ENCODE measurements at places on chromosomes 1 and 21.

GRCh38 chr1:179197690-179198297, 31.7 kb downstream of the ABL2 start:
- DNase-seq, result no peak

- no peak for DNase-seq
Observed at GRCh38 chr1:143611159-143611558, 360.6 kb downstream of the FAM72C start.

GRCh38 chr1:69475021-69475420, 92.7 kb upstream of the LRRC7 start:
- no peak for DNase-seq

DNA sequence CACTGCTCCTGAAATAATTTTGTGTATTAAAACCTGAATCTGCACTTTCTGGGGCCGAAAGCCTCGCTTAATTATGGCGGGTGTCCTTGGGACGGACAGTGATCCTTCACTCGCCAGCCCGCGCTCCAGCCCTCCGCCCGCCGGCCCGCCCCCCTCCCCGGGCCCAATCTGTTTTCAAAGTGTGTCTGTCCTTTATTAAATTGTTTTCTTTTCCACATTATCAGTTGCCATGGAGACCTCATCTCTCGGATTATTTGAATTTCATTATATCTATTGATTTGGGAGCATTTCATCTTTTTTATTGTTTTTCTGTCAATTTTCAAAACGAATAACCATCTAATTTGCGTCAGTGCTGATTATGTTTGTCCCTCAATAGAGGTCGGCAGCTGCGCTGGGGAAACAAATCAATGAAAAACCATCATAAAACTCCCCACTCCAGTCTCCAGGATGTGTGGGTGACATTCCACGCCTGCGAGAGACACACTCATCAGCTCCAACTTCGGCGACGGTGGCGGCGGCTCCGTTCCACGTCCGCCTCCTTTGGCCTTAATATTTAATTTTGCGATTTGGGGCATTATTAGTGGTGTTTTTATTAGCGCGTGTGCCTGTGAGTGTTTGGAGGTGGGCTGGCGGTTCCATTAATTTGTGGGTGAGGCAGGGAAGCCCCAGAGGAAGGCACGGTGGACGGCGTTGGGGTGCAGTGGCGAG, 123.9 kb downstream of the CASZ1 start:
- DNase-seq, result no peak

- DNase-seq, result no peak
Observed at GRCh38 chr1:38834221-38834782, 25.3 kb downstream of the RRAGC start.

- no peak for DNase-seq
Observed at GRCh38 chr1:218698141-218698540, 353.0 kb downstream of the TGFB2 start.

DNA sequence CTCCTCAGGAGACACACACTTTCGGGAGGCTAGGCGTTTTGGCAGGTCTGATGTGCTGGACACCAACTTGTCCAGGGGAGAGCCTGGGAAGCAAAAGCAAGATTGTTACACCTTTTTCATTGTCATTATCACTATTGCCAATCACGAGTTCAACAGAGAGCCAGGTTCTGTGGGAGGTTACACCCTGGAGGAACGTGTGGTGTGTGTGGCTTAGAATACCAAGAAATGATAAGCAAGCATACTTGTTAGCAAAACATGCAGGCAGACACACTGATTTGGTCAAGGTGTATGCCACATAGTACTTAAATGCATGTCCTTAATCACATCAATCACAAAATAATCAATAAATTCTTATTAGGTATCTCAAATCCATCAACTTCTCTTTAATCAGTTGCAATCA, 16.1 kb downstream of the HMGCS2 start:
- no peak for DNase-seq

- DNase-seq, result peak; percentile 69
Observed at GRCh38 chr1:231929311-231929710, 302.7 kb downstream of the DISC1 start.

- DNase-seq, result no peak
Observed at GRCh38 chr1:19066874-19067181, 110.4 kb upstream of the IFFO2 start.

DNA sequence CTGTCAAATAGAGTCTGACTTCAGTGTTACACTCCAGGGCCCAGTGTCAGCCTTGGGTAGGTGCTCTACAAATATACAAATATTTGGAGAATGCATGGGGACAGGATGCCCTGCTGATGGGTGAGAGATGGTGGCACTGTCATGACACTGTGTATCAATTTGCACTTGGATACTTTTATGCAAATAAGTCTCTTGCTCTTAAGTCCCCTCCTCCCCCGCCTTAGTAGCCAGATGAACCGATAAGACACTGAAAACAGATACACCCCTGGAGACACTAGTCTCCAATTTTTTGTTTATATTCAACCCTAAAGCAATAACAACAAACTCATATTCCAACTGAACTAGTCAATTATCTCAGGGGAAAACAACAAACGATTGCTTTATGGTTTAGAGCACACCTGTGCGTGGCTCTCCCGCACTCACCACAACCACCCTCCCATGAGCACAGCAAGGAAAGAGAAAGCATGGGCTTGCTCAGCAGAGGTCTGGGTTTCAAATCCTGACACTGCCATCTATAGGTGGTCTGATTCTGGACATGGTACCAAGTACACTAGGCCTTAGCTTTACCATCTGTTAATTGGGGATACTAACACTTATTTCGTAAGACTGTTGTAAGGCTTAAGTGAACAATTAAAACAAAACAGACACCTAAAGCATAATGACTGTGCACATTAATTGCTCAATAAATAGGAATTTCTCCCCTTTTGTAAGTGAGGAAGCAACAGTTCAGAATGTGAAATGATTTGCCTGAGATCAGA, 50.3 kb downstream of the HIVEP3 start:
- DNase-seq, result no peak

GRCh38 chr1:198716051-198716450, 77.2 kb downstream of the PTPRC start:
- no peak for DNase-seq

DNA sequence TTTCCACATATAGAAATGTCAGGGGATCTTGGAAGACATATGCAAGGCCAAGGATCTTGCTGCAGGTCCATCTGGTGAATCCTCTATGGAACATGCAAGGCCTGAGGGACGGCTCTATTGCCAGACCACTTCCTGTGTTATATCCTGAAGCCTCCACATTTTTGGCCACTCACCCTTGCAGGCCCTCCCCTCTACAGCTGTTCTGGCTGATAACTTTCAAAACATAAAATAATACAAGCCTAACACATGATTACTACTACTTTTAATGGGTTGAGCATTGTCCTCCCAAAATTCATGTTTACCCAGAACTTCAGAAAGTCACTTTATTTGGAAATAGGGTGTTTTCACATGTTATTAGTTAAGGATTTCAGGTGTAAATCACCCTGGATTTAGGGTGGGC, 18.5 kb upstream of the LYPLAL1 start:
- no peak for DNase-seq

DNA sequence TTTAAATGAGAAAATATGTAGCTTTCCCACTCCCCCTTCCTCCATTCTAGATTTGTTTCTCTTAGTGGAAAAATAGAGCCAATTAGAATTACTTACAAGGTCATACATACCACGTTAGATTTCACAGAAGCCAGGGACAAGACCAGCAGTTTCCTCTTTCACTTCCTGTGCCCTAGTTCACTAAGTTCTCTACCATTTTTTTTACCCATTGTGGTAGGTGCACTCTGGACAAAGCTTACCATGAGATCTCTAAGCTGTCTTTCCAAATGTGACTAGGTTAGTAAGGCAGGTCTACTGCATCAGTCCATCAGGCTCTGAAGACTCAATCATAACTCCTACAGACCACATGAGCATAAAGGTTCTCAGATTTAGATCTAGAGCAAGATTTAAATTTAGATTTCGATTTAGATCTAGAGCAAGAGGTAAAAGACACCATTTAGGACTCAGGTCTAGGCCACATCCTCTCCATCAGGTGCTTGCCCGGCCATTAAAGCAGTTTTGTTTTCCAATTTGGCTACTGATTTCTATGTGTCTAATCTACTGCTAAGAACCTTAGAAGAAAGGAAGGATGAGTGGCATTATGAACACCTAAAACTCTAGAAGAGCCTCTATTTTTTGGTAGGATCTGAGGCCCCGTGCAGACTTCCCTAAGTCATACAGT, 235.3 kb downstream of the FAF1 start:
- peak; percentile 30 for DNase-seq

DNA sequence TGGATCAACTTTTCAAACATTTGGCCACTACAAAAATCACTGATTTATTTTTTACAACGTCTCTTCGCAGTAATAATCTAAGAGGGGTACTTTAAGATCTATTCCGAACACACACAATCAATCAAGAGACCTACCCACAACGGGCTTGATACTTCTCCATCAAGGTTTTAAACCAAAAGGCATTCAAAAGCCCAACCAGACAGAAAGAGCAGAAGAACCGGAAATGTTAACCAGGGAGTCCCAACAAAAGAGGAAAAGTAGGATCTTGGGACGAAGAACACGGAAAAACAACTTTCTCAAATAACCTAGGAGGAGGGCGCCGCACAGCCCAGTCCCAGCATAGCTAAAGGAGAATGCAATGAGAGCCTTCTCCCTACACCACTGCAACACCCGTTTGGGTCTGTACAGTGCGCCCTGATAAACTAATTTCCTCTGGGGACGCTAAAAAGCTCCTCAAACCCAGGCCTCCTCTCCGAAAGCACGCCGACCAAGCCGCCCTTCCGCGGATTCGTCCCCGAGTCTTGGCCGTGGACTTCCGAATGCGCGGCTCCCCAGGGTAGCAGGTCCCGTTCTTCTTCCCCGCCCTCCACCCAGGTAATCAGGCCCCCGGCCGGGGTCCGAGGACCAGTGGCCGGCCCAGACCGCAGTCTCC, 623 bp downstream of the RPL22 start:
- no peak for DNase-seq

- DNase-seq, result peak; percentile 62
Observed at GRCh38 chr1:99849744-99850458, at the start of gene AGL. Gene AGL, plus strand, starts transcription at chr1:99850361. Its CDS starts 682 bp downstream, at chr1:99851043.

DNA sequence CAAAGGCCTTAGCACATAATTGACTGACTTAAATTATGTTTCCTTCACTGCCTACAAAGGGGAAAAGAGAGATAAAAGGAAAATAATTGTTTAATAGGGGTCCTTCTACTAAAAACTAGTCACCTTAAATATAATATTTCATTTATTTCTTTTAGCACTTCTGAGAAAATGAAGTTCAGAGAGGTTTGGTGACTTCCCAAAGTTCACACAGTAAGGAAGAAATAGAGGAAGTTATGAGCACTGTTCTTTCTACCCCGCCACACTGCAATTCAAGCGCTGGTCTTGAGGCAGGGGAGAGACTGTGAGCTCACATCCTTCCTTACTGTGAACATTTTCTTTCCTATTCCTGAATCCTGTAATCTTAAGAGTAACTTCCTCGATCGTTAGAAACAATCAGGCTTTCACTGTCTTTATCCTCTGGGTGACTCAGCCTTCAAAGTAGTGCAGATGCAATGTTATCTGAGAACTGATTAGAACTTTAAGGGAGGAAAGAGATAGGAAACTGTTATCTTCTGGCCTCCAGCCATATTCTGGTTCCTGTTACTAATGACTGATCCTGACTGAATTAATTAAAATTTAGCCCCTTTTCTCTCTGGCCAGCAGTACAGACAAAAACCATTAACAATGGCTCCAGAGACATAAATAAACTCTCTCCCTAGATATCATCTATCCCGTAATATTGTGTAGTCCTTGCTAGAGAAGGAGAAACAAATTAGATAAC, 6.8 kb downstream of the RGS5 start:
- peak; percentile 53 for DNase-seq

DNA sequence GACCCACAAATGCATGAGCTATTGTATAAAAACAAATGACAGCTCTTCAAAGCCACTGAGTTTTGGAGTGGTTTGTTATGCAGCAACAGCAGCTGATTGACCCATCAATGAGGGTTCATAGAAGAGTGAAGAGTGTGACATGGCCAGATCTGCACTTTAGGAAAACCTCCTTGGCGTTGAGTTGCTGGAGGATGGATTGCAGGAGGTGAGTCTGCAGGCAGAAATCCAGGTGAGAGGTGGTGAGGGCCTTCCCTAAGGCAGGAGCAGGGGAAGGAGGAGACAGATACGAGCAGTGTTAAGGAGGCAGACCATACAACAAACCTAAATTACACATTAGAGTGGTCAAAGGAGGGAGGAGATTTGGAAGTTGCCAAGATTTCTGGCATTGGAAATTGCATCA, 169.3 kb upstream of the CSF3R start:
- no peak for DNase-seq

GRCh38 chr1:217524787-217525520, 105.9 kb downstream of the GPATCH2 start:
- DNase-seq, result peak; percentile 78

GRCh38 chr1:56072310-56072709, 507.1 kb downstream of the PLPP3 start:
- no peak for DNase-seq

DNA sequence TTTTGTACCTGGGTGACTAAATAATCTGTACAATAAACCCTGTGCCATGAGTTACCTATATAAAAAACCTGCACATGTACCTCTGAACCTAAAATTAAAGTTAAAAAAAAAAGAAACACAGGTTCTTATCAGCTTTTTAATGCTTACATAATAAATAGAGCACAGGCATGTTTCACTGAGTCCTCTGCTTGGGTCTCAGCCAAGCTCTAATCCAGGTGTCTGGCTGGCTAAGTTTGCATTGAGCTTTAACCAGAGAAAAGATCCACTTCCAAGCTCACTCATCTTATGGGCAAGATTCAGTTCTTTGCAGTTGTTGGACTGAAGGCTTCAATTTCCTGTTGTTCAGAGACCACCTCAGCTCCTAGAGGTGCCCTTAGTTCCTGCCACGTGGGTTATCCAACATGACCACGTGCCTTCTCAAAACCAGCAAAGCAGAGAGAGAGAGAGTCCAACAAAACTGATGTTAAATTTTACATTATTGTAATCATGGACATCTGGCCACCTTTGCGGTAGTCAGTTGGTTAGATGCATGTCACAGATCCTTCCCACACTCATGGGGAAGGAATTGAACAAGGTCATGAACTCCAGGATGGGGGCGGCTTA, 68.2 kb upstream of the TMPRSS2 start:
- DNase-seq, result no peak

DNA sequence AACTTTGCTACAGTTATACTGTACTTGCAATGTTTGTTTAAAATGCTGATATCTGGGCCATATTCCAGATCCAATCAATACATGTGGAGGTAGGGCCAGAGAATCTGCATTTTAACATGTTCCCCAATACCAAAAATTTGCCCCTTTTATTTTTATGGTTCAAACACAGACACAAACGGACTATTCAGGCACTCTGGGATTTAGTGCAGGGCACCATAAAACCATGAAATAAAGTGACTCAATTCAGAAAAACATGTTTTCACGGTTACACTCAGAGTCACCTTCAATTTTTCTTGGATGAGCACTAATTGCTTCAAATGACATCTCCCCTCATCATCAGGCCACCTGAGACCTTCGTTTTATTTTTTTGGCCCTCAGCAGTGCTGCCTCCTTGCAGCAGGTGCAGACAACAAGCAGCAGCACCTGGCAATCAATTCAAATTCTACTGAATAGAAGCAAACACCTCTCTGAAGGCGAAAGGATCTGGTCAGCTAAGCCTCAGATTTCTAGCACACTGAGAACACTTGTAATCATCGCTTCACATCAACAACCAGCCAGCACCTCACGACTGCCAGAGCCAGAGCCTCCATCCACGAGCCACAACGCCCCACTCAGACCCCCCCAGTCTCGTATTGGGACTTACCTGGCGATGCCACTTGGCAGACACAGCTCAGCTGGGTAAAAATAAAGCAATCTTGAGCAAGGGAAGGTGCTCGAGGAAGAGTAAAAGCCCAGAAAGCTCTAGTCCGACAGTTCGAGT, 1.1 kb downstream of the ERO1B start:
- DNase-seq, result peak; percentile 1

GRCh38 chr1:185593271-185593670, 140.9 kb upstream of the HMCN1 start:
- DNase-seq, result no peak

Data from iris pigment epithelial cell (primary cell).